ENCODE measurements at places on chromosomes 11 and 22.

GRCh38 chr11:67032830-67033551 is 10.1 kb downstream of the SYT12 start:
- DNase-seq, result no peak

DNA sequence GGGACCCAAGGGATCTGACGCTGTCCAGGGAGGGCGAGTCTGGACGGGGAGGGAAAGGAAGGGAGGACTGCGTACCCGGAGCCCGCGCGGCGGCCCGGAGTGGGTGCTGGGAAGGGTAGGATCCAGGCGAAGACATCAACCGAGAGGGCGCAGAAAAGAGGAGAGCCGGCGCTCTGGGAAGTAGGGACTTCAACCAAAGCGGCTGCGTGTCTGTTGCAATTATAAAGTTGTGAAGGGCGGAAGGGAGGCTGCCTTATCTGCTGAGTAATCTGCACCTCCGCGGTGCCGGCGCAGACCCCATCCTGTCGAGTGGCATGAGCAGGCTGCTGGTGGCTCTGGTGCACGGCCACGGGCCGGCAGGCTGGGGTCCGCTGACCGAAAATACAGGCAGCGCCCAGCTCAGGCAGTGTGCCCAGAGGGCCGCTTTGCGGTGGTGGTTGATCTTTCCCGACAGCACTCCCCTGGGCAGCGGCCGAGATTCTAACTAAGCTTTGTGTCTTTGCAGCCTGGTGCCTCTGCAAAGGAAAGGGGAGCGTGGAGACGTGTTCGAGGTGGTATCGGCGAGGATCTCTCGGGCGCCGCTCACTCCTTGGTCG is 978 bp downstream of the C11orf87 start:
- no peak for DNase-seq

- no peak for DNase-seq
Observed at GRCh38 chr22:35973388-35973787, 55.2 kb downstream of the RBFOX2 start.

- DNase-seq, result no peak
Observed at GRCh38 chr22:33063611-33064010, 5.4 kb upstream of the SYN3 start.

GRCh38 chr11:22115470-22116029 is 77.3 kb upstream of the ANO5 start:
- DNase-seq, result no peak

DNA sequence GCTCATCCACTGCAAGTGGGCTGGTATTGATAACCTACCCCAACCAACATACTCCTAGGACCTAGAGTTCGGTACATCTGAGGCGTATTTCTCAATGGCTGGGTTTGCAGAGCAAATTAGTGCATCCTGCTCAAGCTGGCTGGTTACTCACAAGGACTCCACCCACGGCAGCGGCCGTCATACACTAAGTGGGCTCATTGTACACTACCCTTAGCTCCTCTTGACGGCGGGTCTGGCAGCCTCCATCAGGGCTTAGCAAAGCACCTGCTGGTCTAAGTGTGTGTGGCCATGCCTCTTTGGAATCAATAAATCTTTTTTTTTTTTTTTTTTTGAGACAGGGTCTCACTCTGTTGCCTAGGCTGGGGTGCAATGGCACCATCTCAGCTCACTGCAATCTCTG is 20.2 kb upstream of the KCNJ11 start:
- no peak for DNase-seq

All from NCI-H1694 treated with DMSO at 0.1 percent for 48 hours (cell line).